ENCODE measurements at places on chromosomes 2 and 18.
A peak's percentile ranks its signal among the peaks of the same experiment; 100 is the strongest.

- no peak for DNase-seq
Observed at GRCh38 chr2:153074207-153074606, 355.8 kb downstream of the ARL6IP6 start.

DNA sequence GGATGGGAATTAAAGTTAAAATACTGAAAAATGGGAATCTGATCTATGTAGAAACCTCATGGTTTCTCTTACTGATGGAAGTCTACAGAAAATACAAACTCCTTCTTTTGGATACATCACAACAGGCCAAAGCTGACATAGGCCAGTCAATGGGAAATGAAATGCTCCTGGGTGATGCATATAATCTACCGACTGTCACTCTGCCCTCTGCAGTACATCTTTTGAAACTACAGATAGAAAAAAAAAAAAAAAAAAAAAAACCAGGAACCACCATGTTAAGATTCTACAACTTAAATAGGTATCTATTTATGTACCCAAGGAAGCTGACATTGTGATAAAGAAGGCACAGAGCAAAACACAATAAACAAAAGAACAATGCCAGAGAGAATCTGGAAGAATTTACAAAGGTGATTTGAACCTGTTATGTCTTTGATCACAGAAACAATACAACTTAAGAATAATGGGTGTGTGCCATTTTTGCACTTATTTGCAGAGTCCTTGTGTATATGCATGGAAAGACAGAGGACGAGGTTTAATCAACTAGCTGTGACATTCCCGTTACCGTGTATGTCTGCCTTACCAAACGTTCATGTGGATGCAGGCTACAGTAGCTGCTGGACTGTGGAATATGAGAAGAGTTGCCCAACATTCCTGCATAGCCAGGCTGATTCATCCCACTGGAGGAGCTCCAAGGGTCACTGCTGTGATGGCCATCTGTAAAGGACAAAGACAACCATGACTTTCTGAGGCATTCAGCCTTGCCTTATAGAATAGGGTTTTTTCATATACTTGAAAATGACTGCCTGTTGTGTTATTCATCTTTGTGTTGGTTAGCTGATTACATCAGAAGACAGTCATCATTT, 312.7 kb downstream of the TCF4 start:
- peak; percentile 7 for DNase-seq

- no peak for DNase-seq
Observed at GRCh38 chr2:58891828-58892377, 650.8 kb upstream of the FANCL start.

DNA sequence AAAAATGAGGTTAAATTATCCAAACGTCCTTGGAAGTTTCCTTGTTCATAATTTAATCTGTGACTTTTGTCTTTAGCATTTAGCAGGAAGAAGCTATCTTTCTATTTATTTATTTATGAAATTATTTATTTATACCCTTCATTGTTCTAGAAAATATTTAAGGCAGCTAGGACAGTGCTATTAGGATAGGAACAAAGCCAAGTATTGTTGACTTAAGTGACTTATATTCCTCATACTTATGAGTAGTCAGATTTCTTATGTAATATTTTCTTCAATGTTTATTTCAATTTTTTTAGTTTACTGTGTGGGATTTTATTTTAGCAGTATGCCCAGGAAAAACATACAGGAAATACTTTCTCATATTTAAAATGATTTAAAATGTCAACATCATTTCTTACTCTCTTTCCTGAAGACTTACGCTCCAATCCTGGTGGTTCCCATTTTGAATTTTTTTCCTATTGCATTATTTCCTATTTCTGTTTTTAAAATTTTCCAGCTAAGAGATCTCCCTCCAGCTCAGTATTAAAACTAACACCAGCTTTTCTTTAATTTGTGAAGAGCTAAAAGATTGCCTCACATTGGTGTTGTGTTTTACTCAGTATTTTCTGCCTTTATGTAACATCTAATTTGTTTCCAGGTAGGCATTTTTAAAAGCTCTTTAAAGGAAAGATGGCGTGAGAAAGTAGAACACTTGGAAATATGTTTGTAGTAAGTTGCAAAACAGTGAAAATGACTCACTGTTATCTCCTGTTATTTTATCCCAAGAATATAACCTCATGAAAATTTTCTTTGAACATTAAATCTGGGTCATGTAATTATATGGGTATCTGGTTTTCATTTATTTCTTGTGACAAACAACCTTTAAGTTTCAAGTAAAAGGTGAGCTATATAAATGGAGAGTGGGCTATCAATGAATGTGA, 32.2 kb downstream of the MAPRE2 start:
- no peak for DNase-seq

GRCh38 chr2:193818801-193819499, 1624.2 kb upstream of the TMEFF2 start:
- DNase-seq = no peak

DNA sequence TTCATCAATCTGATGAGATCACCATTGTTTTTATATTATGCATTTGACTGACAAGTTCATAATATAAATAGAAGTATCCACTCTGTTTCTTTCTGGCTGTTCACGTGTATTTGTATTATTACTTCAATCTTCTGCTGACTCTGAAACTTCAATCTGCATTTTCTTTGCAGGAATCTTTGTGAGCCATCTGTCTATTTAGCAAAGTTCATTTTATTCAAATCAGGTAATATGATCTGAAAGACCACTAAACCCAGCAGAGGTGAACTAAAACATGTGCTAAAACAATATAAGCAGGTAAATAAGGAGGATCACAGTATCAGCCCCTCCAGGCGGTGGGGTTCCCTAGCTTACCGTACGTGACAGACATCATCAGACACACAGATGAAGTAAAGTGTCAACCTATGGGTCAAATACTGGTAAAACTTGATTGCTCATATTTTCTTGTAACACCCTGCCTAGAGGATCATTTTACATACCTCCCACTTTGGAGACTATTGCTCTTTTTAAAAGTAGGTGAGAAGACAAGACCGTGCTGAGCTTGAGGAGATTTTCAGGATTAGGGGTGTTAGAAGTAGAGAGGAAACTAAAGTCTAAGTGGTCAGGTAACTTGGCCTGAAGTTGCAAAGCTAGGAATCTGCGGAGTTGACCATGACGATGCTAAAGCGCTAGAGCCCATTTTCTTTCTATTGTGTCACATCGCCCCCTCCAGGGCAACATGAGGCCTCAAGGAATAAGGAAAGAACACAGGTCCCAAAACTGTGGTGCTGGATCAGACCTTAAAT, 9.0 kb downstream of the DTNB start:
- peak; percentile 54 for DNase-seq

- DNase-seq = no peak
Observed at GRCh38 chr2:21131861-21132260, 8.1 kb downstream of the TDRD15 start.

GRCh38 chr2:120607996-120608395, 127.7 kb upstream of the GLI2 start:
- no peak for DNase-seq

DNA sequence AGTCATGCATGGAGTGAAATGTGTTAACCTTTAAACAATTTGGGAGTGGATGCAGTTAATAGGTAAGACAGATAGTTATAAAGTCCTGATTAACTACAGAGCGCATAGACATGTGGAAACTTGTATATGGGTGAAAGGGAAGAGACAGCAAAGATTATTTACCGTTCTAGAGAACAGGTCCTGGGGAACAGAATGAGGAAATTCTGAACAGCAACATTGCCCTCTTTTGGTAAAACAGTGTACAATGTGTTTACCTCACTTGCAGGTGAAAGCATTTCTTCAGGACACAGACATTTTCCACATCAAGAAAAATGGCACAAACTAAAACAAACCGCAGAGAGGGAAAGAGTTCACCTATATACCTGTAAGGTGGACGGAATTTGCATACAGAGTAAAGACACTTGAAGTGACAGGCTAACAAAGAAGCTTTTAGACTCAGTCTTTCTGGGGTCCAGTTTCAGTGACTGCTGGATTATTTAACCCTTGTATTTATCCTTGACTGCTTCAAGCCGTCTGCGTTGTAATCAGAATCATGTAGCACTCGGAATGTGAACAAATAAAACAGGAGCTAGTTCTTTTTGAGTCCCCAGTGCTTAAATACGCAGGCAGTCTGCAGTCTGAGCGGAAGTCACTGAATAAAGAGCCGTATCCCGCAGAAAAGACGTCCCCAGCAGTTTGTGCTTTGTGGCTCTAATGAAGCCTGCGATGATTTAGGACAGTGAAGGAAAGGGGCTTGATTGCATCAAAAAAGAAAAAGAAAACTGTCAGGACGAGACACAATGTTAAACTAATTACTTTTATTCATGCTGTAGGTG, 364.8 kb upstream of the GALNT5 start:
- DNase-seq = peak; percentile 34

GRCh38 chr2:151983221-151983620, 115.6 kb downstream of the CACNB4 start:
- no peak for DNase-seq

- no peak for DNase-seq
Observed at GRCh38 chr2:211930331-211930730, 608.3 kb downstream of the ERBB4 start.
